ENCODE measurements at places on chromosomes 2 and 18.

DNA sequence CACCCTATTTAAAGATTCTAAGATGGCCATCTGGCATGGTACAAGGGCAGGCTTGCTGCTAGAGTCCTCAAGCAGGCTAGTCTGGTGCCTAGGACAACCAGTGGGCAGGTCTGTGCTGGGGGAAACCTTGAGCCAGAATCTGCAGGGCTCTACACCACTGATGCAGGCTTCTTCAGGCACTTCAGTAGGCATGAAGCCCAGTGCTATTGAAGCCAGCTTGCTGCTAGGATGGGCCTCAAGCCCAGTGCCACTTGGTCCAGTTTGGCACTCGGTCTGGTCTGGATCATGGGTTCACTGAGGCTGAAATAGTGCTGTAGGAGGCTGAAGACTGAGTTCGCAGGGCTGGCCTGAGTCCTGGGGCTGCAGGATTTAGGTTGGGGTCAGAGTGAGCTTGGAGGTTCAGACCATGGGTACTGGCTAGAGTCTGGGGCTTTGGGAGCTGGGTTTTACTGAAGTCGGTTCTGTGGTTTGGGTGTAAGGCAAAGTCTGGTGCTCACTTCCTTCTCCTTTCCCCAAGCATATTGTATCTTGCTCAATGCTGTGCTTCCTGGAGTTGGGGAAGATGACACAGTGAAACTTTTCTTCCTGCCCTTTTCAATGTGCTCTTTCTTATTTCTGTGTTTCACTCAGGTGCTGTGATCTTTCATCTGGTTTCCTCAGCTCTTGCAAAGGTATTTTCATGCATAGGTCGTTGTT is 41.2 kb downstream of the SP100 start:
- DNase-seq, result no peak

DNA sequence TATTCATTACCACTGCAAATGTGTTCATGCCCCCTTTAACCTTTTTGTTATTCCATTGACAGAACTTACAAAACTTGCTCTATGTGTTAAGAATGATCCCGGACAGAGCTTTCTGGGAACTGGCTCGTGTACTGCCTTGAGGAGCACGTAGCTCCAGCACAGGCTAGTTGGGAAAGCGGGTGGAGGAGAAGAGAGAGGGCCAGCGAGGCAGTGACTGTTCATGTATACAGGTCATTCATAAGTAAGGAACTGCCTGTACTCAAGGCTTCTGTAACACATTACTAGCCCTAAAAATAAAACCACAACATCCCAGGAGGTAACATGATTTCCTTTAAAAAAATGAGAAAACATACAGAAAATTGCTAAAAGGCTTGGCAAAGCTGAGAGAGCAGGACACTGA is 109.0 kb downstream of the STK39 start:
- peak; percentile 42 for DNase-seq

- DNase-seq, result no peak
Measured at GRCh38 chr2:125324273-125324672, 1299.2 kb downstream of the CNTNAP5 start.

DNA sequence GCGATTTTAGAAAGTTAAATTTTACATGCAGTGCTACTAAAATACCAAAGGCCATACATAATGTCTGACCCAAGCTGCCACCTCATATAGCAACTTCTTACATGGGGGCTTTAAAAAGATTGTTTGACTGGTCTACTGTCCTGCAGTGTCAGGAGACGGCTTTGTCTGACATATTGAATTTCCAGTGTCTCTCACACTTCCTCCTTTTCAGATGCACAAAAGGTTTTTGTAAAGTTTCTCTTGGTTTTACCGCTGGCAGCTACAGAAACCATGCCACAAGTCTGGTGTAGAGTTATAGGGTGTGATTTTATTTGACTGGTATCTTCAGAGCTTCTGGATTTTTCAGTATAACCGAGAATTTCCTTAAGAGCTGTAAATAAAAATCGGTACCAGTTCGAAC is 1.1 kb upstream of the ASAP2 start:
- DNase-seq, result no peak

DNA sequence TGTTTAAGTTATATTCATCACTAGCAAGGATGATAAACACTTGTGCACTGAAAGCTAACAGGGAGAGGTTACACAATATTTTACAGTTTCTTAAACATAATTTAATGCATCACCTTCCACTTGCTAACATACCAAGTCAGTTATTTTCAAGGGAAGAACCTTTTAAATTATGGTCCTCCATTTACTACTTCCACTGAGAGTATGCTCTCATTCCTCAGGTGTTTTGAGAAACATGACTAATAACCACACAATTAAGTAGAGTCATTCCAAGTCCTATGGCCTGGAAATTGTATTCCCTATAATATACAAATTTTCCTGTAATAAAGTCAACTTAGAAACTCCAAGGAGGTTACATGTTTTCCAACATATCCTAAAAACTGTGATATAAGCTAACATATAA is 152.3 kb upstream of the STON1 start:
- DNase-seq, result peak; percentile 57

GRCh38 chr18:76980663-76981395 is 151.8 kb downstream of the MBP start:
- DNase-seq, result peak; percentile 30

- no peak for DNase-seq
Measured at GRCh38 chr2:236802862-236803261, 233.2 kb downstream of the ACKR3 start.

GRCh38 chr18:77068321-77069312 is 64.0 kb downstream of the MBP start:
- peak; percentile 83 for DNase-seq

DNA sequence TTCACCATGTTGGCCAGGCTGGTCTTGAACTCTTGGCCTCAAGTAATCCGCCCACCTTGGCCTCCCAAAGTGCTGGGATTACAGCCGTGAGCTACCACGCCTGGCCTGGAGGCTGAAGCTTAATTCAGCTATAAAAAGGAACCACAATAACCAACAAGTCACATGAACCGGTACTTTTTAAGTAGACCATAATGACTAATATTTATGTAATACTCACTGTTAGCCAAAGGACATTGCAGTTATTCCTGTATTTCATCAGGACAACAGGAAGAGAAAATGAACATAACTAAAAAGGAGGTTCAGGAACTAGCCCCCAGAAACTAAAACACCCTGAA is 49.0 kb upstream of the TMEM87B start:
- DNase-seq, result peak; percentile 43

DNA sequence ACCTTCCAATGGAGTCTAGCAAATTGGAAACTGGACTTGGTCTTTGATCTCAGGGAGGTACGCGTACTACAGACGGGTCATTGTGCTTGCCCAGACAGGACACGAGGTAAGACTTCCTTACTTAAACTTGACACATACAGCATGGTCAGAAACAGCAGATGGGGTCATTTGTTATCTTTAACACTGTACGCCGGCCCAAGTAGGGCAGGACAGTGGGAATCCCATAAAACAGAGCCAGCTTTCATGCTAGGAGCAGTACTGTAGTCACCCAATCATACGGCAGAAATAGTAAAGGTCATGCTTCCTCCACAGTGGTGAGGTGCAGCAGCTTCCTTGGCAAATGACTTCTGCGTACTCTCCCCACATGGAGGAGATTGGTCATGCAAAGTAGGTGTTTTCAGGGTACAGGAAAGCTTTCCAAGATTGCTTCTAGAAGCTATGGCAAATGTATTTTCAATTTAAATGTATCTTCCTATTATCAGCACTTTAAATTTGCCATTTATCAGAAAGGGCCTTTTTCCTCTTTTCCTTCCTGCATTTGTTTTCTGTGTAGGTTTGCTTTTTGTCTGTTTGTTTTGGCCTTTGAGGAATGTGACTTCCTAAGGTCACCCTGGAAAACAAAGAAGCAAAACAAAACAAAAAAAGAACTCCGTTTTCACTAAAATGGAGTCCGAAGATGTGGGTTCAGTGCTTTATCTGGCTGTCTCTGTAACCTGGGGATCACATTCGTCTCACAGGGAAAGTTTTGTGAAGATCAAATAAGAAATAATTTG is 74.0 kb upstream of the DSG1 start:
- DNase-seq, result peak; percentile 32

DNA sequence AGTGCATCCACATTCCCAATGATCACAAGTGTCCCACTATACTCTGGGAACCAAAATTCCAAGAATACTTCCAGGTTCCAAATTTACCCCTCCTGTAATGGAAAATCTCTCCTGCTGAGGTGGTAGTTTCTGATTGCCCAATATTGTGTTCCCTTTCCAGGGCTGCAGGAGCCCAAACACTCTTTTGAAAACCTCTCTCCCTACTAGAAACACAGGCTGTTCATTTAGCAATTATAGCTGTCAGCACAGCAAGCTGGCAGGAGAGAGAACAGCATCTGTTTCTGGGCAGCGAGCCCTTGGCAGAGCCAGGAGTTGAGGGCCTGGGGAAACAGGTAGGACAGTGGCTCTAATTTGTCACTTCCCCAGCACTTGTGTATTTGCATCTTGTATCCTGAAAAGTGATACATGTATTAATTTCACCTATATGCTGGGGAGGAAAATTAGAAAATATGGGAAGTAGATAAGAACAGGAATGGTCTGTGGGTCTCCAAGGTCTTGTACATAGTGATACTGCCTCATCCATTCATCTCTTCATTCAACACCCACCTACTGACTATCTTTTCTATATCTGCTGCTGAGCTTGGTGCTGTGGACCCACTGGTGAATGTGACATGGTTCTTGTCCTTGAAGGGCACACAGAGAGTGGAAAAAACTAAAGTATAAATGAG is 16.9 kb upstream of the PAIP2B start:
- no peak for DNase-seq

- peak; percentile 61 for DNase-seq
Measured at GRCh38 chr2:78979380-78980151, 45.9 kb upstream of the REG3G start.

- DNase-seq, result peak; percentile 62
Measured at GRCh38 chr2:235358981-235359471, 134.8 kb upstream of the AGAP1 start.

GRCh38 chr2:223941579-223942277 is 3.4 kb downstream of the WDFY1 start:
- DNase-seq, result peak; percentile 80

- no peak for DNase-seq
Measured at GRCh38 chr18:75809926-75810255, 382.4 kb upstream of the SMIM21 start.

- DNase-seq, result no peak
Measured at GRCh38 chr2:236803621-236804020, 234.0 kb downstream of the ACKR3 start.

DNA sequence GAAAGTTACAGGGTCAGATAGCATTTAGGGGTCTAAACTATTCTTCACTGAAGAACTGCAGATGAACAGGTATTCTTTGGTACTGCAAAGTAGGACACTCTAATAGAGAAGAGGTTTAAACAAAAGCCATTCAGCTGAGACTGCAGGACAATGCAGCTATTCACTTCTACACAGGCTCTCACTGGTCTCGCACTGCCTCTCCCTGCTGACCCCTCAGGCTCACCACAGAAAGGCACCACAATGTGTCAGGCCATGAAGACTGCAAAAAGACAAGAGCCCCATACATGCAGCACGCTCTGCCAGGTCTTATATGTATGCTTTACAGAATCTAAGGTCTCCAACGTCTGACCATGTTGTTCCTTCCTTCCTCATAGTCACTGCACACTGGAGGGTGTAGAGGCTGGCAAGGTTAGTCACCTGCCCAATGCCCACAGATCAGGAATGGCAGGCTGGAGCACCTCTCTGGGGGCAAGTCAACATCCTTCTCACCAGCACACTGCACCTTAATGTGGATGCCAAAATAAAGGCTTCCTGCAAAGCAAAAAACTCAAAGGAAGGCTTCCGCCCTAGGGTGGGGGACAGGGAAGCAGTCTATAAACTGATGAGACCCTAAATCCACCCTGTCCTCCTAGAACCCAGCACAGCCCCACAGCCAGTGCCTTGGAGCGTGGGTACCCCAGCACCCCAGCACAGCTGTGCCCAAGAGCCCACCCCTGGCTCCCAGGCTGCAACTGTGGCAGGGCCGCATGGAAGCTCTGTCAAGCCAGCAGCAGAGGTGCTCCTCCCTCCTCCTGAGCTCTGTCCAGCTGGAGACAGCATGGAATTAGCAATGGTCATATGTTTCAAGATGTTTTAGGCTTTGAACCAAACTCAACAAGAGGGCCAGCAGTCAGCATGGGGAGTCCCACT is 10.7 kb upstream of the RNU4ATAC start:
- DNase-seq, result no peak

DNA sequence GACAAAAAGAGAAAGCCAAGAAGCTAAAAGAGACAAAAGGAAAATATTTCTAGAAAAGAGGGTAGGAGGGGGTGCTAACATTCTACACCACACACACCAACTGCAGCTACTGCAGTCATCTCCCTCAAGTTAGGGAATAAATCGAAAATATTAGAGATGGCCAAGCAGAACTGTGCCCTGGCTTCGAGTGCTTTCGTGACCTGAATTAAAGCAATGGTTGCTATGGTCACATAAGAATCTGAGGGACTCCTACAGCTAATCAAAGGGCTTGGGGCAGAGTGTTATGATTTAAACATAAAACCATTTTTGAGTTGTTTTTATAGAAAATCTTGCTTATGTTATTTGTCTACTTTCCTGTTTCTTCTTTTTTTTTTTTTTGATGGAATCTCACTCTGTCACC is 159.6 kb upstream of the HNRNPA3 start:
- no peak for DNase-seq

DNA sequence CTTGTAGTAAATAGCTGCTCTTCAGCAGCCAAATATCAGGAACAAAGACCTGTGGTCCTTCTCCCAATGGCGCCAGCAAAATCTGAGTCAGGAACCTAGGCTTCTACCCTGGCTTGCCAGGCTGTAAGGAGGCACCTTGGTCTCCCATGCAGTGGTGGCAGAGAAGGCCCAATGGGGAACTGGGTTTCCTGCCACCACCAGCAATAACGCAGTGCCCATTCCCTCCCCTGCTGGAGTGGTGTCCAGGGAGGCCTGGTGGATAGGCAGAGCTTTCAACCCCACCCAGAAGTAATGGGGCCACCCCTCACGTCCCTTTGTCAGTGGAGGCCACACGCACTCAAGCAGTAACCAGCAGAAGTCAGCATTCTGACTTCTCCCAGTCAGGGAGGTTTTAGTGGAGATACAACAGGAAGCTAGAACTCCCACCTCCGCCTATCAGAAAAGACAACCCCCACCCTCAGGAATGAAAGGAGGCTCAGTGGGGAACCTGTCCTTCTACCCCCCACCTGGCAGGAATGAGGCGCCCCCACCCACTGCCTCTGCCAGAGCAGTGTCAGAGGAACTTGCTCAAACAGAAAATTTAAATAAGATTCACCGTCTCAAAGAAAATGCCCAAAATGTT is 132.4 kb downstream of the COPS8 start:
- DNase-seq, result peak; percentile 22

DNA sequence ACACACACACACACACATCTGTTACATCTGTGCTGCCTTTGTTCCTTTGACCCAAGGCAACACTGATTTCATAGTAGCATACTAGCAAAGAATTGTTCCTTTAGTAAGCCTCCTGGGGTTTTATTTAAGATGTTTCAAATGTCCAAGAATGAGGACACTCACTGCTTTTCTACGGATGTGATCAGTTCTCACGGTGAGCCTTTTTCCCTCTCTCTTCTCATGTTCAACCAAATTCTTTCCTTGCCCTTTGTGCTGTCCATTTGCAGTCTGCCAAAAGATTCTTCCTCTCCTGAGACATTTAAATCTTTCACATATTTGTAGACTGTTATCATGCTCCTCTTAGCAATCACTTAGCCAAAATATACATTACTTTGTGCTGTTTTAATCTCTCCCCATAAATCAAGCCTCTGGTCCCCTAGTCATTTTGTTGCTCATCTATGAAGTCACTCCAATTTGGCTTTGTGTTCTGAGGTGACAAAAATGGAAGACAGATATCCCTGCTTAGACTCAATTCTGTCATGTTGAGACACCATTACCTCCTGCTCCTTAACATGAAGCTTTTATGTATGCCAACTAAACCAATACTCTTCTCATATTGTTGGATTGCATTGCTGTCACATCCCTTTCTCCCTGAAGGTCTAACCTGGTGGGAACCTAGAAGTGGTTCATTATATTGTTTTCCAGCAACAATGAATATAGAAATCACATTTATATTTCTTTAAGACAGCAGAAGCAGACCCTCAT is 1605.3 kb upstream of the ACVR2A start:
- no peak for DNase-seq

All from kidney tubule cell (primary cell).